ENCODE measurements at places on chromosomes 5 and 9.

DNA sequence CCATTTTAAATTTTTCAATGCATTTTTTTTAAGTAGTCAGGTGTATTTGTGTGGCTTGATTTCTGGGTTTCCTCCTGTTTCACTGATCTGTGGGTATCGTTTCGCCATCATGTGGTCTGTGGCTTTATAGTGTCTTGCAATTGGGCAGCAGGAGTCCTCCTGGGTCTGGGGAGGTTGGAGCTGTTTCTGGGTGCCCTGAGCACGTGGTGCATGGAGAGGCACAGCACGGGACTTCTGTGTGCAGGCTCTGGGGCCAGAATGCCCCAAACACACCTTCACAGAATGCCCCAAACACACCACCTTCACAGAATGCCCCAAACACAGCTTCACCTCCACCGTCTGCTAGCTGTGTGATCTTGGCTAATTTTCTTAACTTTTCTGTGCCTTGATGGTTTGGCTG lies 82.6 kb upstream of the COL5A1 start:
- no peak for DNase-seq

DNA sequence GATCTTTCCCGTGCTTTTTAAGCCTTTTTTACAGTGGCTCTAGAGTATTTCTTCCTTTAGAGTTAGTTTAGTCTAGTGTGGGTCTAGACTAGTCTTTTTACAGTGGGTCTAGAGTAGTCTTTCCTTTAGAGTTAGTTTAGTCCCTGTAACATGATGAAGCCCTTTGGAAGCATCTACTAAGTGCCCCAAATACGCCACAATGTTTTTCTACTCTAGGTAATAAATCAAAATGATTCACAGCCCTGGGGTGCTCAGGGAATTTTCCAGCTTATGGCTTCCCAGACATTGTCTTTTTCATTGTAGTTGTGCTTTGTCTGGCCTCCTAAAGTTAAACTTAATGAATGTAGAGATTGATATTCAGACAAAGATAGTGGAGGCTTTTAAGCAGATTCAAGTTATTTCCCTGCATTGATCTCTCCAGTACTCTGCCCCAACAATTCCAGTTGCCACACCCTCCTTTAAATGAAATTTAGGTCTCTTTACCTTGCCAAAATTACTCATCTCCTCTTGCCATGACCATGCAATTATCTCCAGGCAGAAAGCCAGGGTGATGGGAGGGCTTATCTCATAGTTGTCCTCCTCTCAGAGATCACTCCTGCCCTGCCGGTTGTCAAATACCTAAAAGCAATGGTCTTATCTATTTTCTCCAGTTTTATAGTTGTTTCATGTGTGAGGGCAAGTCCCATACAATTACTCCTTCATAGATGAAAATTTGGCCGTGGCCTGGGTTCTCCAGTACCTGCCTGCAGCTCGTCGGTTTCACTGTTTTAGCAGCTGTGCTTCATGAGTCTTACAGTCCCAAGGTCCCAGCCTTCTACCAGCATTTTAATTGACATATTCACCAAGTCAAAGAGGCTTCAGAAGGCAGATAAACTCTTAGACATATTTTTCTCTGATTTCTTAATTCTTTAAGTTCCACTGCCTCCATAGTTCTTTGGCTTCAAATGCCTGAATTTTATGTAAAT lies 794.0 kb upstream of the COX7C start:
- DNase-seq = peak; percentile 85

GRCh38 chr5:882253-883183 lies 10.1 kb downstream of the BRD9 start:
- no peak for DNase-seq

DNA sequence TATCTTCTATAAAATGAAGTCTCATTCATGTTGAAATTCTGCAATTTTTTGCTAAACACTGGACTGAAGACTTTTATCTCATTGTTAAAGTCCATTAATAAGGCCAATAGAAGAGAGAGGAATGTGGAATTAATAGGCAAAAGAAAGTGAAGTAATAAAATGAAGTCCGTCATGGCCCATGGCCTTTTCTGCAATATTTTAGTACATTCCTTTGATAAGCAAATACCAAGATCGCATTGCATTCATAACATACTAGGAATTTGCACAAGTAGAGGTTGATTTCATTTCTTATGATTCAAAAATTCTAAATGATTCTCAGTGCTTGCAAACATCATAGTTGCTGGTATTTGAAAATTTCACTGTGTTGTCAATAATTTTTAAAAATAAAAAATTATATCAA lies 664.0 kb downstream of the NR2F1-AS1 start:
- DNase-seq = no peak

- DNase-seq = no peak
Measured at GRCh38 chr5:174725261-174725990, 1.0 kb downstream of the MSX2 start.

GRCh38 chr5:42360616-42361314 lies 62.5 kb upstream of the GHR start:
- no peak for DNase-seq

DNA sequence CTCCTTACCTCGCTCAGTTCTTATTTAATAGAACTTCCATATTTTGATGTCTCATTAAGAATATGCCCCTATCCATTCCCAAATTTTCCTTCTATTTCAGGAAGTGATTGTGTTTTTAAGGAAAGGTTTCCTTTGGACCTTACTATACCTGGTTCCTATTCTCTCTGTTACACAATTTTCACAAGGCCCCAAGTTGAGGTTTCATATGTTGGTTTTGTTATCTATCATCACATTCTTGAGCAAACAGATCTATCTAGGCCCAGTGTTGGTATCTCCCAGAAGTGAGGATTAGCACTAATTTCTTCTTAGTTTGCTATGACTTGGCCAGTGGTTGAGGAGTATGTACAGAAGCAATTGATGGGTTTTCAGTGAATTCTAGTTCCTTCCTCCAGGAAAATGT lies 41.5 kb downstream of the ALG2 start:
- DNase-seq = no peak
